Neuronal stem cell (in vitro differentiated cells): ENCODE measurements at places on chromosomes 16 and 17.

DNA sequence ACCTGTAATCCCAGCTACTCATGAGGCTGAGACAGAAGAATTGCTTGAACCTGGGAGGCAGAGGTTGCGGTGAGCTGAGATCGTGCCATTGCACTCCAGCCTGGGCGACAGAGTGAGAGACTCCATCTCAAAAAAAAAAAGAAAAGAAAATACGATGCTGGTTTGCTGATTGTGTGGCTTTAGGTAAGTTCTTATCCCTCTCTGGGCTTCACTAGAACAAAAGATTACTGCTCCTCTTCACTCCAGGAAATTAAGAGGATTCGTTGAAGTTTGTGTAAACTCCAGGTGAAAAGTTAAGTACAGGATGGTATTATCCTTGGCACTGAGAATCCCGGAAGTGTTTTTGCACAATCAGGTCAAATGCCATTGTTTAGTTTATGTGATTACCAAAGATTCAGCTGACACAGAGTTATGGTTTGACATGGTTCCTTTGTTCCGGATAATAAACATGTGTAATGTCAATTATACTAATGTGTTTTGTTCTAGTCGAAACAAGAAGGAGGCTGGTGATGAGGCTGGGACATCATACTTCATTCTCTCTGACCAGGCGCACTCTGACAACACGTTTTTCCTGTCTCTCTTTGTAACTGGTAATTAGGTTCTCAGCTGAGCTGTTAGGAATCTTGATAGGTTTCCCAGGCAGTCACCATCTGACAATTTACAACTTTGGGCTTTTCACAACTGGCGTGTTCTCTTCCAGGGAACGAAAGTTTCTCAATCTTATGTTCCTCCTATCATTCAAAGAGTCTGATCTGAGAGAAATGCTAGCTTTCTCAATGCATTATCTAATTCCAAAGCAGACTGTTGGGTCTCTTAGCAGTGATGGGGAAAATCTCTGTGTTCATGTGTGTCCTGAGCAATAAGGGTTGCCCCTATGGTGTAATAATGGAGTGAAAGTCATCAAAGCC lies 10.8 kb upstream of the TAOK1 start:
- DNase-seq: no peak

- DNase-seq: no peak
Measured at GRCh38 chr17:45788057-45788456, 3.9 kb downstream of the CRHR1 start.

GRCh38 chr17:6475411-6475810 lies 31.2 kb downstream of the PIMREG start:
- DNase-seq: no peak

- no peak for DNase-seq
Measured at GRCh38 chr17:40243761-40244160, 24.7 kb downstream of the WIPF2 start.

GRCh38 chr16:70720425-70721201 lies 34.8 kb upstream of the MTSS2 start:
- no peak for DNase-seq
